NCI-H460 (cell line): ENCODE measurements at places on chromosomes 7 and 10.

DNA sequence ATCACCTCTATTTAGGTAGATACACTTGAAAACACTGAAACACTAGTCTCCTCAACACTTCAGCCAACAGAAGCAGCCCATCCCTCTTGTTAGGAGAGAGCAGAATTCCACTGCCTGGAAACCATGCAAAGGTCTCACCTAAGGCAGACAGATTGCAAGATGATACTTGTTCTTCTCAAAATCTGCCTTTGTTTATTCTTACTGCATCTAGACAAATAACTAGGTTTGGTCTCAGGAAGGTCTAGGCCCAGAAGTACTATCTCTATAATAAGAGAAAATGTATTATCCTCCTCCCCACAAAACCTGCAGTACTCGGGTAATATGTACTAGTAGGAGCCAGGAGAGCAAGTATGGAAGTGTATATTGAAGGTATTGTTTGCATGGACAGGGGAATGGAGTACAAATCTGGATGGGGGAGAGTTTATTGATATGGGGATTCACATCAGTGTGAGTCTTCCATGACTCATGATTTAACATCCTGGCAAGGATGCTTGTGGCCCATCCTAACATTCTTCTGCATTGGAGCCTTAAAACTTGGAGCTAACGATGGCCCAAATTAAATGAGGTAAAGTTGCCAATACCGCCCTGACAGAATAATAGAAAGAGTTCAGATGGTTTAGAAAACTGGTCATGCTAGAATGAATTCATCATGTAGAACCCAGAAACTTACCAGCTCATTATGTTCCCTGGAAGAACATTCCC is 109.2 kb downstream of the EPC1 start:
- no peak for DNase-seq

DNA sequence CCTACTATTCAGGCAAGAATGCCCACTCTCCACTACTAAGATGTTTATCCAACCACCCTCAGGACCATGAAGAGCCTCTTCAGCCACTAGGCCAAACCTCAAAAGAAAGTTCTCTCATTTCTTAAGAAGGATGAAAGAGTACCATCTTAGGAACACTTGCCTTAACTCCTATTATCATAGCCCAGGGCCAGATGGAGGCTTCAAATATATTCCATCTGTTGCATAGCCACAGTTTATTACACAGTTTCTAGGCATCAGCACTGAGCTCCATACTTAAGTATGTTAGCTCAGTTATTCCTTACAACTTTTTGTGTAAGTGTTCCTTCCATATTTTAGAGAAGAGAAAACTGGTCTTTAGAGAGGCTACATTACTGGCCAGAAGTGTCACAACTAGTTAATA is 37.4 kb upstream of the YAE1 start:
- DNase-seq: no peak

DNA sequence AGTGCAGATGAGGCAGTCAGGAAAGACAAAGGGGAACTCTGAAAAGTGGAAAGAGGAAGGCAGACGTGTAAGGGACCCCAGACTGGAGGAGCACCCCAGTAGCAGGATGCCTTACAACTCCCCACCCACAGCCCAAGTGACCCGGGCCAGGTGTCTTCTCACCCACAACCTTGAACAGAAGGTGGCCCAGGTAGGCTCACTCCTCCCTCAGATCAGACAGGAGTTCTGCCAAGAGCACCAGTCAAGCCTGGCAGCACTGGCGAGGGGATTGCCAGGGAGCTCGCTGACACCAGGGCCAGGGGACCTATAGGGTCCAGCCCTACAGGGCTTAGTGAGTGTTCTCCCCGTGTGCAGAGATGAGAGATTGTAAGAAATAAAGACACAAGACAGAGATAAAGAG is 27.1 kb upstream of the LMBR1 start:
- DNase-seq: no peak

- DNase-seq: no peak
These were observed 22.8 kb upstream of the MALSU1 start for GRCh38 chr7:23276376-23276775.

GRCh38 chr7:7418997-7419396 is 116.7 kb downstream of the COL28A1 start:
- no peak for DNase-seq

- DNase-seq: no peak
These were observed 17.6 kb downstream of the MINDY4 start for GRCh38 chr7:30788640-30789333.
